ENCODE measurements at places on chromosomes 13 and 19. TPM values are rescaled to one million over a fixed set of nuclear protein-coding genes. Genes with fewer than 3 reads are reported as not detected.

CCL25 gene
- not detected for total RNA-seq

DNA sequence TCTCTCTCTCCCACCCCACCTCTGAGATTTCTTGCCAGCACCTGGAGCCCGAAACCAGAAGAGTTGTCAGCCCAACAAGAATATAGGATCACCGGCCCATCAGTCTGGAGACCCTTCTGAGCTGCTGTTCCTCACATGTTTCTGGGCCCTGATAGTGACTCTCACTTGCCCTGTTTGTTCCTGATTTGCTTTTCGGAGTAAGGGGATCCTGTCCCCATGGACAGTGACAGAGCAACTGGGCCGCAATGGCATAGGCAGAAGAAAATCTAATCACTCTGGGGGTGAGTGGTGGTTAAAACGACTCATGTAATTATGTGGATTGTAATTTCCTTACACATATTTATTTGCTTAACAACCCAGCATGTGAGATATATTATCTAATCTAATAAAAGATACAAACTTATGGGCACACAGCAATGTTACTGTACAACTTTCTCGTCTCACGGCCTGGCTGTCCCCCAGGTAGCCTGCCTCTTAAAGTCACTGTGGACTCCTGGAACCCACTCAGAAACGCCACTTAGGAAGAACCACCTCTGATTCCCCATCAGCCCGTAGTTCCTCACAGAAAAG is 663 bp upstream of the SMAD9 start:
- DNase-seq = no peak
- peaks cover 6% of the 10 kb centered on the region for H3K4me1 ChIP-seq
- H3K27ac ChIP-seq = no peak overlapping the region
- H3K36me3 ChIP-seq = no peaks in the 10 kb centered on the region
- peak overlapping the region; percentile 56 for H3K4me3 ChIP-seq
- H3K27me3 ChIP-seq = peaks cover 68% of the 10 kb centered on the region

FCAR gene
- not detected for total RNA-seq

HCST gene
- total RNA-seq = 204 TPM

DNA sequence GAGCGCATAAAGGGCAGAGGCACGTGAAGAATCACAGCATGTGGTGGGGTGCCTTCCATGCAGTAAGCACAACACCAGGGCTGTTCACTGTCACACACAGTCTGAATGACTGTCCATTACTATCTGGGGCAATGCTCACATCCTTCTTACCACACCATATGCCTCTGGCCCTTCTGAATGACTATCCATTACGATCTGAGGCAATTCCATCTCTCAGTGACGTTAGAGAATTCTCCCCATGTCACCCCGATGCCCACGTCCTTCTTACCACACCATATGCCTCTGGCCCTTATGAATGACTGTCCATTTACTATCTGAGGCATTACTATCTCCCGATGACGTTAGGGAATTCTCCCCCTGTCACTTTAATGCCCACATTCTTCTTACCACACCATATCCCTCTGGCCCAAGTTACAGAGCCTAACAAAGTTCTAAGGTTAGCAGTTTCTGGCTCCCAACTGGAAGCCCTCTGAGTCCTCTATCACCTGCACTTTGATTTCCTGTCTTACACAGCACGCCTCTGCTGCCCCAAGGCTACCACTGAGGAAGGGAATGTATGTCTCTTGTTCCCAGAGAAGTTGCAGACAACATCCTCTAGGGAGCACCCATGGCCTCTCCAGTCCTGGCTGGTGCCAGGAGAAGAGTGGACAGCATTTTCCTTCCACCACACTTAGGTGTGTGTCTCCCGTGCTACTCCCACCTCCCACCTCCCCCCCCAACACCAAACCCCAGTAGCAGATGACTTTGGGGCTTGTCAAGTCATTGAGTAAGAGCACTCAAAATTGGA is 154.8 kb downstream of the COG6 start:
- no peak overlapping the region for H3K4me3 ChIP-seq
- no peak overlapping the region for H3K27ac ChIP-seq
- peaks cover 4% of the 10 kb centered on the region for H3K27me3 ChIP-seq
- no peaks in the 10 kb centered on the region for H3K4me1 ChIP-seq

THSD8 gene
- 25.5 TPM for total RNA-seq

GRCh38 chr19:39131255-39131755 is 5.7 kb downstream of the PAK4 start:
- H3K36me3 ChIP-seq = no peaks in the 10 kb centered on the region
- H3K4me1 ChIP-seq = peaks cover 16% of the 10 kb centered on the region
- DNase-seq = no peak
- no peak overlapping the region for H3K4me3 ChIP-seq

CYP4F2 gene
- total RNA-seq = not detected

GRCh38 chr19:37961198-37961597 is 54.2 kb downstream of the SIPA1L3 start:
- no peaks in the 10 kb centered on the region for H3K27me3 ChIP-seq
- no peak overlapping the region for H3K27ac ChIP-seq
- no peaks in the 10 kb centered on the region for H3K36me3 ChIP-seq
- no peak overlapping the region for H3K4me3 ChIP-seq
- no peak for DNase-seq

DENND1C gene
- total RNA-seq = 97.2 TPM

GRCh38 chr19:1018393-1018792 is 2.5 kb downstream of the TMEM259 start:
- H3K27me3 ChIP-seq = no peaks in the 10 kb centered on the region
- peaks cover 17% of the 10 kb centered on the region for H3K36me3 ChIP-seq
- peak overlapping the region; percentile 26 for H3K27ac ChIP-seq

DACH1 gene
- not detected for total RNA-seq

ZNF878 gene
- total RNA-seq = 0.15 TPM

DNA sequence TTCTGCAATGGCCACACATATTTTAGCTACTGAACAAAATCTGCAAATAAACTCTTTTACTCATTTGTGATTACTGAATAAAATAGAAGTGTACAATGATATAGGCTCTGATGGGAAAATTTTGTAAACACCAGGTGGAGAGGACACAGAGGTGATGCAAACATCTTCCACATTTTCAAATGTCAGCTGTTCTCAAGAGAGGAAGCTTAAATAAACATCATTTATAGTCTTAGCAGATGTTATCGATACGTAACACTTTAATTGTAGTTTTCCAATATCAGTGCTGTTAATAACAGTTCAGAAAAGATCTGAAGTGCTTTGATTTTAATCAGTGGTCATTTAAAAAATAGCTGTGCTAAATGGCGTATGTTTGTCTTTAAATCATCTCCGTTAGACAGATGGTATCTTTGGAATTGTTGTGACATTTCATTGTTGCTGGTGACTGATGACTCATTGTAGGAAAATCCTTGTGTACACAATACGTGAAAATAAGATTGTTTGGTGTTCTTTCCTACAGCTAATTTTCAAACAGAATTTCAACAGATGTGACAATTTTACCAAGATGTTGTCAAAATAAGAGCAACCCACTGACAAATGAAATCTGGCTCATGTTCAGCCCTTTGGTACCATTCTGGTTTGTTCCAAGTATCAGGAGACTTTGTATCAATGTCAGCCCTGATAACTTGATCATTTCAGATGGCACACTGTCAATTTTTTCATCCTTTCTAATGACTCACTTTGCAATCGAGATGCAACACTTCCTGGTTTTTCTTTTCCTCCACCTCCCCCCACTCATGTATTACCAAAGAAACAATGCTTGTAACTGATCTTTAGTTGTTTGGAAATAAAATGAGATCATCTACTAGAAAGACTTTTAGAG is 516.0 kb downstream of the DCT start:
- H3K36me3 ChIP-seq = no peaks in the 10 kb centered on the region
- no peak for DNase-seq
- no peaks in the 10 kb centered on the region for H3K27me3 ChIP-seq
- H3K27ac ChIP-seq = no peak overlapping the region

DLEU7 gene
- total RNA-seq = not detected

DNA sequence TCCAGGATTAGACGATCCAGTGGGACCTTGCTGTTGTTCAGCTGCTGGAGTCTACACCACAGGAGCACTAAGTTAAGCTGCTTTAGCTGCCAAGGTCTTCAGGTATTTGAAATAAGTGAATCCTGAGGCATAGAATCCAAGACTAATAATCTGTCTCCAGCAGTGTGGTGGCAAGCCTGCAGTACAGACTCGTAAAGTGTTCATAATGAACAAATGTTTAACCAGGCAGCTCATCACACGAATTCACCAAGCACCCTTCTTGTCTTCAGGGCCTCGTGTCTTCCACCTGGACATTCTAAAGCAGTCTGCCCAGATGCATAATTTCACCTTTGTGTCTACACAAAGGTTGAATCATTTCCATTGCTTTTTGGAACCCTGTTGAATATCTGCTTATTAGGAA is 5.3 kb downstream of the ATP11A start:
- no peak overlapping the region for H3K4me3 ChIP-seq
- H3K27me3 ChIP-seq = no peaks in the 10 kb centered on the region
- peaks cover 41% of the 10 kb centered on the region for H3K4me1 ChIP-seq
- H3K27ac ChIP-seq = no peak overlapping the region

GRCh38 chr19:8320564-8321066 is 560 bp downstream of the NDUFA7 start:
- H3K27me3 ChIP-seq = no peaks in the 10 kb centered on the region
- peak overlapping the region; percentile 96 for H3K27ac ChIP-seq
- peak overlapping the region; percentile 92 for H3K4me3 ChIP-seq
- peaks cover 30% of the 10 kb centered on the region for H3K36me3 ChIP-seq
- H3K4me1 ChIP-seq = peaks cover 38% of the 10 kb centered on the region
- peak; percentile 40 for DNase-seq

GRCh38 chr19:33269016-33269415 is 33.3 kb downstream of the CEBPA start:
- H3K4me1 ChIP-seq = peaks cover 7% of the 10 kb centered on the region
- H3K4me3 ChIP-seq = no peak overlapping the region
- H3K36me3 ChIP-seq = no peaks in the 10 kb centered on the region
- DNase-seq = no peak

SLC46A3 gene
- total RNA-seq = 10.9 TPM

FLT3 gene
- not detected for total RNA-seq

DNA sequence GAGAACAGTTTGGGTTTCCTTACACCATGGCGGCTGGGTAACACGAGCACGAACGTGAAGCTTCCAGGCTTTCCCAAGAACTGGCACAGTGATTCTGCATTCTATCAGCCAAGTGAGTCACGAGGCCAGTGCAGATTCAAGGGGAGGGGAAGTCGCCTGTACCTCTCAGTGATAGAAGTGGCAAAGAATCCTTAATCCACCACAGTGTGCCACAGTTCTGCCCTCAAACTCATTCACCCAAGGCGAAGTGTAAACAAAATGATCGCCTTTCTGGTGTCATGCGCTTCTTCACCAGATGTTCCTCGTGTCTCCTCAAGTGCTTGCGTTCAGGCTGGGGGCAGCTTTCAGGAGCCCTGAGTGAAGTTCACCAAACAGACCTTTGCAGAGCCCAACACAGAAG is 24.9 kb upstream of the AMER2 start:
- H3K4me1 ChIP-seq = no peaks in the 10 kb centered on the region
- H3K27me3 ChIP-seq = peaks cover 22% of the 10 kb centered on the region
- no peaks in the 10 kb centered on the region for H3K36me3 ChIP-seq
- H3K4me3 ChIP-seq = no peak overlapping the region

DNA sequence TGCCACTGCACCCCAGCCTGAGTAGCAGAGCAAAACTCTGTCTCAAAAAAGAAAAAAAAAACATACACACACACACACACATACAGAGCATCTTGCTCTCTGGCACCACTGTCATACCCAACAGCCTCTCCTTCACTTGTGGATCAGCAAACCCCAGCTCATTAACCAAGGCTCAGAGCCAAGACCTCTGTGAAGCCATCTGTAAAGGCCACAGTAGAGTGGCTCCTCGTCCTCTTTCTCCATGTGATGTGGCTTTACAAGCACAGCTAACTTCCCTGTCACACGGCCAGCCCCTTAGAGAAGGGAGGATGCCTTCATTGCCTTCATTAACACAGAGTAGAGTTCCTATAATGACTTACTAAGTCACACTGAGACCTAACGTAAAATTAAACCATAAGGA is 62.7 kb upstream of the LSM14A start:
- no peaks in the 10 kb centered on the region for H3K4me1 ChIP-seq
- no peak overlapping the region for H3K4me3 ChIP-seq
- H3K36me3 ChIP-seq = no peaks in the 10 kb centered on the region
- H3K27me3 ChIP-seq = peaks cover 2% of the 10 kb centered on the region

GRK1 gene
- not detected for total RNA-seq

ACP5 gene
- total RNA-seq = 21.3 TPM

PODNL1 gene
- total RNA-seq = 0.35 TPM

C5AR1 gene
- not detected for total RNA-seq

GRCh38 chr19:7504684-7505083 is 11.2 kb upstream of the ZNF358 start:
- no peak overlapping the region for H3K27ac ChIP-seq
- H3K27me3 ChIP-seq = peaks cover 27% of the 10 kb centered on the region
- no peak for DNase-seq
- no peak overlapping the region for H3K4me3 ChIP-seq
- H3K4me1 ChIP-seq = peaks cover 10% of the 10 kb centered on the region

- H3K4me1 ChIP-seq = peaks cover 24% of the 10 kb centered on the region
- peak overlapping the region; percentile 85 for H3K4me3 ChIP-seq
- peak overlapping the region; percentile 70 for H3K27ac ChIP-seq
Observed at GRCh38 chr19:41226053-41226873, 7.2 kb downstream of the AXL start.

- no peak overlapping the region for H3K27ac ChIP-seq
- no peaks in the 10 kb centered on the region for H3K27me3 ChIP-seq
- H3K4me1 ChIP-seq = no peaks in the 10 kb centered on the region
- H3K36me3 ChIP-seq = peaks cover 22% of the 10 kb centered on the region
- no peak for DNase-seq
Observed at GRCh38 chr19:24140099-24140498, 53.1 kb downstream of the ZNF254 start.

DNA sequence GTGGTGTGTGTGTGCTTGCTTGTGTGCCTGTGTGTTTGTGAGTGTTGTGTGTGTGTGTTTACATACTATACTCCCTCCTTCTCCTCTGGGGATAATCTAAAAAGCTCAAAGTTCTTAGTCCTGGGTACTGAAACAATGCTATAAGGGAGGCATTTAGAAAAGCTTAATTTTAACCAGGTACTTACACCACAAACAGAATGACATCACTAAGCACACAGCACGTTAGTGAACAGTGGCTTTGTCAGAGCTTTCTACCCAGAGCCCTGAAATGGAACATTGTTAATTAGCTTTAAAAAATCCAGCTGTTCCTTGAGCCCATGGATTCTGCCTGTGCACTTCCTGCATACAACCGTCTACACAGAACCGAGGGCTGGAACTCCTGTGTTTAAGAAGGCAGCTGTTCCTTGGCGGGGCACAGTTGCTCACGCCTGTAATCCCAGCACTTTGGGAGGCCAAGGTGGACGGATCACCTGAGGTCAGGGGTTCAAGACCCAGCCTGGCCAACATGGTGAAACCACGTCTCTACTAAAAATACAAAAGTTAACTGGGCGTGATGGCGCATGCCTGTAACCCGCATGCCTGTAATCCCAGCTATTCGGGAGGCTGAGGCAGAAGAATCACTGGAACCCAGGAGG is 69.6 kb upstream of the RNF113B start:
- no peak for DNase-seq
- no peaks in the 10 kb centered on the region for H3K4me1 ChIP-seq
- H3K27me3 ChIP-seq = peaks cover 7% of the 10 kb centered on the region
- H3K36me3 ChIP-seq = no peaks in the 10 kb centered on the region

DNA sequence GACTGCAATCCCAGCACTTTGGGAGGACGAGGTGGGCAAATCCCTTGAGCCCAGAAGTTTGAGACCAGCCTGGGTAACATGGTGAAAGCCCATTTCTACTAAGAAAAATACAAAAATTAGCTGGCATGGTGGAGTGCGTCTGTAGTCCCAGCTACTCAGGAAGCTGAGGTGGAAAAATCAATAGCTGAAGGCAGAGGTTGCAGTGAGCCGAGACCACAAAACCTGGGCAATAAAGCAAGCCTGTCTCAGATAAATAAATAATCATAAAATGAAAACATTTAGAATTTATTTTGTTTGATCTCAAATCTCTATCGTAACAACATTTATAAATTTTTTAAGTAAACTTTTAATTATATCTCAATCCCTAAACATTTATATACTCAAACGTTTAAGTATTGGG is 36.6 kb downstream of the USP12 start:
- no peaks in the 10 kb centered on the region for H3K27me3 ChIP-seq
- no peak for DNase-seq
- peaks cover 59% of the 10 kb centered on the region for H3K4me1 ChIP-seq
- H3K36me3 ChIP-seq = peaks cover 15% of the 10 kb centered on the region
- no peak overlapping the region for H3K27ac ChIP-seq
